Uterus (tissue), 4 donors: ENCODE measurements at places on chromosomes 2 and 18.

- DNase-seq = no peak
These were observed 1.4 kb downstream of the B3GNT2 start for GRCh38 chr2:62197011-62197924.

- no peak for DNase-seq
These were observed 34.2 kb upstream of the EN1 start for GRCh38 chr2:118881490-118882129.

- no peak for DNase-seq
These were observed 47.8 kb downstream of the STK25 start for GRCh38 chr2:241460631-241461030.

- no peak for DNase-seq
These were observed 20.5 kb upstream of the TNFAIP6 start for GRCh38 chr2:151336863-151337371.

GRCh38 chr18:22436136-22436535, 18.4 kb upstream of the CTAGE1 start:
- no peak for DNase-seq

DNA sequence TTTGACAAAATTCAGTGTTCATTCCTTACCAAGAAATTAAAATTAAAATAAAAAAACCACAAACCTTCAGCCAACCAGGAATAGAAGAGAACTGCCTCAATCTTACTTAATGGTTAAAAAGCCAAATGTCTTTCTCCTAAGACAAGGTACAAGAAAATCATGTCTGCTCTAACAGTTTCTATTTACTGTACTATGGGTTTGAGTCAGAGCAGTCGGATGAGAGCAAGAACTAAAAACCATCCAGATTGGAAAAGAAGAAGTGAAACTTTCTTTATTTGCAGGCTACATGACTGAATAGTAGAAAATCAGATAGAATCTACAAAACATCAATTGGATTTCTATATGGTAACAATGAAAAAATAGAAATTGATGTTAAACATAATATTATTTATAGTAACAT, 555.5 kb upstream of the TNP1 start:
- DNase-seq = no peak
